ENCODE measurements at places on chromosomes 7 and 10.
A peak's percentile ranks its signal among the peaks of the same experiment; 100 is the strongest.

- no peak for DNase-seq
Observed at GRCh38 chr7:42692621-42693020, 219.2 kb downstream of the C7orf25 start.

DNA sequence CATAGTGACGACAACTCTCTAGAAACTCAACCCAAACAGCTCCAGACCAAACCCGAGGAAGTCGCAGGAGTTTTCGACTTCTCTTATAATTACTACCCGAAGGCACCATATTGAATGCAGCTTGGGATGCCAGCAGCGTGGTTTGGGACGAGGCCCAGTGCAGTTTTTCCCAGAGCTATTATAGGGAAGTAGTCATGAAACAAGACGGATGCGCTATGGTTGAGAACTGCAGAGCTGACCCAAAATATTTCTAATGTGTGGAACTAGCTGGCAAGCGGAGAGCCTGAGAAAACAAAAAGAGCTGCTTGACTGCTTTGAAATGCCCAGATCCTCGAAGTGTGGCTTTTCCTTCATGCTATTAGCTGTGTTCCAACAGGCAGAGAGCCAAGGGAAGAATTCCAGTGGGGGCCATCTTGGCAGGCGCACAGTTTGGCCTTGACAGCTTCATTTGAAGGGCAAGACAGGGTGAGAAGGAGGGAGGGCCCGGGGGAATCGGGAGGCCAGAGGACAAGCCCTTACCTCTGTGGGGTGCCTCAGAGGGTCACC is 122.7 kb downstream of the CUL2 start:
- peak; percentile 69 for DNase-seq

- DNase-seq = peak; percentile 19
Observed at GRCh38 chr7:37915438-37915837, 1.2 kb downstream of the SFRP4 start.

- DNase-seq = peak; percentile 14
Observed at GRCh38 chr7:26081638-26082037, 70.4 kb upstream of the NFE2L3 start.

- DNase-seq = no peak
Observed at GRCh38 chr7:150481186-150481920, 30.9 kb downstream of the GIMAP8 start.

DNA sequence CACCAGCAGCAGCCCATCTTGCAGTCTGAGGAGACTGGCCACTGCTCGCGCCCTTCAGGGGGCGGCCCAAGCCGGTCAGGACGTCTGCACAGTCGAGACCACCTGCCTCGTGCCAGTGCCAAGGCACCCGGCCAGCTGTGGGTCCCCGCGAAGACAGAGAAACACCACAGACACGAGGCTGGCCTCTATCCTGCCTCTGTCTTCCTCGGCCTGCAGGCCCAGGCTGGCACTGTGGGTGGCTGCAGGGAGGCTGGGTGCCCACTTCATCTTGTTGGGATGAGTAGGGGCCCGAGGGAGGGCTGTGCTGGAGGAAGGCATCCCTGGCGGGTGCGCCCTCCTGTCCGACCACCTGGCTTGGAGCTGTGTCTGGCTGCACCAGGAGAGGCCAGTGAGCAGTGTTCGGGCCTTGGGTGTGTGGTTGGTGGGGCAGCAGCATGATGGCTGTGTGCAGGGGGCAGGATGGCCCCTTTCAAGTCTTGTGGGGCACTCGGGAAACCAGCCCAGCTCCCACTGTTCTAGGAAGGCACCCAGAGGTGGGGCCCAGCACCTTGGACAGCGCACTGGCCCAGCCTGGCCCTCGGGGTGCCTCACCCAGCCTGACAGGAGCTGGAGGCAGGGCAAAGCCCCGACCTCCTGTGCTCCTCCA is 7.3 kb downstream of the DPYSL4 start:
- peak; percentile 19 for DNase-seq

DNA sequence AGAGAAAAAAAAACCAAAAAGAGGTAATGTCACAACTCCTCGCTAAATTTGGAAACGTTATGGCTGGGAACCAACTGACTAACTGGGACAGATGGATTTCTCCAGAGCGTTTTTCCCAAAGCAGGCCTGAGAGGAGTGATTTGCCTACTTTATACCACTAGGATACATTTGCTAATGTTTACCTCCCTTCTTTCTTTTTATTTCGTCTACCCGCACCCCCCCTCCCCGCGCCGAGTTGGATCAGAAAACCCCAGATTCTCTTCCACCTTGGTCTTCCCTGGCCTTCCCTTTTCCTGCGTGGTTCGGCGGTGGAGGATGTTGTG is 7.2 kb downstream of the CPA2 start:
- peak; percentile 56 for DNase-seq

- peak; percentile 98 for DNase-seq
Observed at GRCh38 chr10:70664702-70665195, 7.6 kb upstream of the ADAMTS14 start.

- no peak for DNase-seq
Observed at GRCh38 chr10:93178226-93178625, 104.5 kb downstream of the CYP26A1 start.

DNA sequence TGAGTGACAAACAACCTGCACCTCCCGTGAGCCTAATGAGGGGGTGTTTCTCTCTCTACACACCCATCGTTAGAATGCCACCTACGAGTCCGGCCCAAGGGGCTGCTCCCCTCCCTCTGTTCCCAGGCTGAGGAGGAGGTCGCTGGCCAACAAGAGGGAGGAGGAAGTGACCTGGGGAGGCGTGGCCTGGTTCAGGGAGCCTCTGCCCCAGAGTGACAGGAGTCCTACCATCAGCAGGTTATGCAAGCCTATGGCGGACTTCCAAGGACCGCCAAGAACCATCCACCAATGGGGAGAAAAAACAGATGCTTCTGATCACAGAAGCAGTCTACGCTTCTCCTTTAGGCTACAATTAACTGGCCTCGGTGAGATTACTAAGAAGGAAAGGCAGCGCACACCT is 12.3 kb upstream of the EGFR start:
- no peak for DNase-seq

DNA sequence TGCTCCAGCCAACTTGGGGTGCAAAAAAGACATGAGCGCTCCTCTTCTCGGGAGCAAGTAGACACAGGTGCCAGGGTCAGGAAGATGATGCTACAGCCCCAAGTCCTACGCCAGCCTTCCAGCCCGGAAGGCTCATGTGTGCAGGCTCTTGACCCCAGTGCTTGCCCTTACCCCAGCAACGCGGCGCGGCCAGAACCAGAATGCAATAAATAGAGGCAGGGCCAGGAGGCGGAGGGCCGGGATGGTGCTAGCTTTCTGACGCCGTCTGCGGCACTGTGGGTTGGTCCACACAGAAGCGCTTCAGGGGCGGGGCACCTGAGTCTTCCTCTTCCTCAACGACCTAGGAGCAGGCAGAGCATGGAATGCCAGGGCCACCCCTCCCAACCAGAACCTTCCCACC is 15.0 kb upstream of the BAZ1B start:
- no peak for DNase-seq

DNA sequence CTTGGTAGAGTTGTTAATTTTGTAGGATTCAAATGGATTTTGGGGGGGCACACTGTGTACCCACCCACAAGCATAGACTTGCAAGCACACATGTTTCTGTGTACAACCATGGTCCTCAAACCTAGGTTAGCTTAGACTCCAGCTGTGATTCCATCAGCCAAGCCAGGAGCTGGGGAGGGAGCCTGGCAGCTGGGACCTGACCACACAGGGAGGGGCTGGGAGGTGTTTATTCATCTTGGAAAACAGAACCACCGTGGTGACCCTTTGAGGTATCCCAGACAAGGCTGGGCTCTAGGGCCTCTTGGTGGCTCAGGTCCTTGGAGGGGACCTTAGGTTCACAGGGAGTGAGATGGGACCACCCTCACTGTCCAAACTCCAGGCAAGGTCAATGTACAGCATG is 410.3 kb downstream of the NEBL start:
- no peak for DNase-seq

DNA sequence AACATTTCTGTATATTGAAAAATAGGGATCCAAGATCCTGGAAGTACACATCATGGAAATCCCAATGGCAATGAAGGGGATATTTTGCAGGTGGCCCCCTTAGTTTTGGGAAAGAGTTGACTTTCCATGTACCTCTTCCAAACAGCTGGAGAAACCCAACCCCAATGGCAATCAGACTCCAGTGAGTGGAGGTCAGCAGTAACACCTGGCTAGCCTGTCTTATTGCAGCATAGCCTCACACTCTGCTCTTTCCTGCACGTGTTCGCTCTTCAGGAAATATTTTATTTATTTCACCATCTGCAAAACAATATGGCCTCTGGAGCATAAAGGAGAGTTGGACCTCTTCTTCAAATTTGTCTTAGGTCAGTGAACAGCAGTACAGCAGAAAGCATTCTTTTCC is 340.0 kb upstream of the NRP1 start:
- no peak for DNase-seq

- DNase-seq = peak; percentile 71
Observed at GRCh38 chr10:3828404-3829155, 43.6 kb upstream of the KLF6 start.

GRCh38 chr7:31583526-31583925 is 69.6 kb downstream of the ITPRID1 start:
- no peak for DNase-seq

DNA sequence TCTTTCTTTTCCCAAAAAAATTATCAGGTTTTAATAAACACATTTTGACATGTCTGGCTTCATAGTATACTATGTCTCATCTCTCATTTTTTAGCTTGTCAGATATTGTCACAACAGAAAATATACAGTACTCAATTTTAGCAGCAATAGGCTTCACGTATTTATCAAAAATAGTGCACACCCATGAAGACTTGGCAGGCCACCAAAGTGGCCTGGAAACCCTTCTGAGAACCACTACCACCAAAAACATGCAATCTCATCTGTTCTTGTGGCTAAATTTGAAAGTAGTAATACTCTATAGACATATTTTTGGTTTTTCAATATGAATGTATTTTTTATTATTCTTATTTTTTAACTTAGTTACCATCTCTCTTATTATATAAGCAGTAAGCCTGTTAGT is 1094.5 kb upstream of the LRRN3 start:
- DNase-seq = no peak

DNA sequence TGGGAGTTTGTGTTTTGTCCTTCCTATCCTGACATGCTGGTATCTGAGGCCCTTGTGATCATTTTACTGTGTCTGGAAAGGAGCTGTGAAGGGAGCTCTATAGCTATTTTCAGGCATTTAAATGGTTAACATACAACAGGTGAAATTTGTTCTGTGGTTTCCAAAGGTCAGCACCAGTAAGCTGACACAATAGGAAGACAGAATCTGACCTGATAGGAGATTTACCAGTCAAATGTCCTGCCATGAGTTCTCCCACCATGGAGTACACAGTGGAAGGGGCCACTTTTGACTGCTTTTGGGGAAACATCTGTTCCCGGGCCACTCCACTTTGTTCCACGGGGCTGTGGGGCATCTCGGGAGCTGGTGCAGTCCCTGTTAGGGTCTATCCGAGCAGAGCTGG is 17.6 kb downstream of the FKBP6 start:
- DNase-seq = no peak

- DNase-seq = no peak
Observed at GRCh38 chr10:130756651-130757050, 554.9 kb downstream of the TCERG1L start.
